ENCODE measurements at places on chromosomes 6 and 20.

DNA sequence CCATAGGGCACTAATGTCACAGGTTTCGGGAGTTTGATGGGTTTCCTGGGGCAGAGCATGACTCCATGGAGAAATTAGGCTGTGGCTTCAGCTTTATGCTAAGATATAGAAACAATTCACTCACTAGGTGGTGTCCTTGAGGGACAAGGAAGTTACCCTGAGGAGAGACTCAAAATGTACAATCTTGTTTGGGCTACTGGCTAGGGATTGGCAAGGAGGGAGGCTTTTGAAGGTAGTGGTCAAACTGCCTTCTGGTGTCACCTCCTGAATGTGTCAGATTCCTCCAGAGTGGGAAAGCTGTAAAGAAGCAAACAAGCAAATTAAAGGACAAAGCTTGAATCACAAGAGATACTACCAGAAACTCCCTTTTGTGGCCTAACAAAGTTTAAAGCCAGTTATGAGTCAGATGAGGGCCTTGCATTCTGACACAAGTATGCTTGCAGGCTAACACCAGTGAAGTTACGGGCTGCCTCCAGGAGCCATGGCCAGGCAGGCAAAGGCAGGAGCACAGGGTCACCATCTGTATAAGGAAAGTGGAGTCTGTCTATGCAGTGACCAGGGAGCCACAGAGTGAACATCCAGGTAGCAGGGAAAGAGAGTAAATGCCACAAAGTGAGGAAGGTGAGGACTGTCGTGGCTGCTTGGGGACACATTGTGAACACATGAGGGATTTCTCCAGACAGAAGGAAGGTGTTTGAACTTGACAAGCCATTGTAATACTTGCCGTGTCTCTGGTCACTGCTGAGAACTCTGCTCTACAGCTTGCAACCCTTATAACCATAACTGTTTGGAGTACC, 107.7 kb upstream of the DTNBP1 start:
- DNase-seq, result no peak

GRCh38 chr20:2557873-2558580, 21.7 kb downstream of the TMC2 start:
- DNase-seq, result no peak

- DNase-seq, result no peak
Observed at GRCh38 chr20:45419188-45420091, 3.5 kb downstream of the PIGT start.

- no peak for DNase-seq
Observed at GRCh38 chr6:169854083-169854725, 102.8 kb downstream of the ERMARD start.

GRCh38 chr6:97705568-97705967, 422.6 kb upstream of the MMS22L start:
- DNase-seq, result no peak

- DNase-seq, result no peak
Observed at GRCh38 chr6:30818391-30818841, 65.9 kb upstream of the DDR1 start.

DNA sequence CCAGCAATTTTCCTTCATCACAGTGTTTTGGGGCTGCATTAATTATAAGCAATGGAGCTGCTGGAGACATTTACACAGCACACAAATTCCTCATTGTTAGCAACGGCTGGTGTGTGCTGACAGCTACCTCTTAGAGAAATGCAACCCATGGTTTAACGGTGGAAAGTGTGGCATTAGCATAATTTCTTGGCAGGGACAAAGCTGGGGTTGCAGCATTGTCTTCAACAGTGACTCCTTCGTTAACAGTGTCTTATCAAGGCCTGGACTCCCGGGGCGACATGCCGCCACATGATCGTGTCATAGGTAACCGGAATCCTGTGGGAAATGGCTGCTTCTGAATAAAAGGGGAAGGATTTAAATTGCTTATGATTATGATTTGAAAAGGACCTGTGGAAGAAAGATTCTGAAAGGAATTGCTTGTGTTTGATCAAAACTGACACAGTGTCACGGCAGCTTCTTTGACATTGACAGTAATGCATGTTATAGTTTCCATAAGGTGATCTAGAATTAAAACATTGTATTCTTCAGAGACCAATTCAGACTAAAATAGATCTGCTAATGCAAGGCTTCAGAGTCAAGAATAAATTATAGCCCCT, 128.0 kb downstream of the UST start:
- no peak for DNase-seq

DNA sequence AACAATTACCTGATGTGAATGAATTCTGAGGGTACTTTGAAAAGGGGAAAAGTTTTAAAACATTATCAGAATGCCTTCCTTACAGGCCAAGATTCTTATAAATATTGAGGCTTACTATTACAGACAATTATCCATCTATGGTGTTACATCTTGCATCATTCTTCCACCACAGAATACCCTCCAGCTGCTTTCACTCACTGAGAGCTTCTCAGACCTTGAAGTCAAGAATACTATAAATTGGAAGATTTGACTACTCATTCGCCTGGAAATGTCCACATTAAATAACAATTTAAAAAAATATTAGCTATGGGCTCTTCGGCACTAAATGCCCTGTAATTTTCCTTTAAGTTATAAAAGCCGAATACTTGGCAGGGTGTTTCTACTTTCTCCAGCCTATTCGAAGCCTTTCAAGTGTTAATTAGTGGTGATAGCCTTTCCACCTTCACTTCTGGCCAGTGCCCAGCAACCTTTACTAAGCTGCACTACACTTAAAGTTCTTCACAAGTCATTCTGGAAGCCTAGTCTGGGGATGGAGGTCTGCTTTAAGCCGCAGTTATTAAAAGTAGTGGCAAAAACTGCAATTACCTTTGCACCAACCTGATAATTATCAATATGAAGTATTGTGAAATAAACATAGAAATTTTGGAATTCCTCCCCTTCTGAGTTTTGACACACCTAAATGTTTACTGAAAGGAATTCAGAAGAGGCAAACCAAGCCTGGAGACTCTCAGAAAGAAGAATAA, 100.9 kb downstream of the BMP5 start:
- DNase-seq, result no peak

Data from stimulated activated CD4-positive, alpha-beta T cell treated with anti-CD3 and anti-CD28 coated beads, Interleukin-15, amount 100 ng/mL, for 1 hour (primary cell).